Activated naive CD8-positive, alpha-beta T cell treated with anti-CD3 and anti-CD28 coated beads, Interleukin-2, amount 10 ng/mL, durations not matched to agents 7 days and 5 days (primary cell): ENCODE measurements at places on chromosomes 5 and 9. TPM values are rescaled to one million over a fixed set of nuclear protein-coding genes. Genes with fewer than 3 reads are reported as not detected.

DNA sequence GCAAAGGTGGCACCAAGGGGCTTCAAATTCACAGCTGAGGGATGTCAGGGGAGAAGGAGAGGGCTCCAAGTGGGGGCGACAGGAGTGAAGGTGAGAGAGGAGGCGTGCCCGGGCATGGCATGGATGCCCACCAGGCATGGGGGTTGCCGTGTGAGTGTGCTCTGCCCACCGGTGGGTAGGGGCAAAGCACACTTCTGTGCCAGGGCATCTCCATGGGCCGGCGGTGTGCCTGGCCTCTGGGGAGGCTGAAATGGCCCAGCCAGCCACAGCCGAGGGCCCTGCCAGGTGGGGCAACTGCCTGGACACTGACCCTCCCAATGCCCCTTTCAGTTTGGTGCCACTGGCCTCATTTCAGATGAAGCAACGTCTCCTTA, 14.0 kb upstream of the RNU6ATAC start:
- DNase-seq: peak; percentile 25

DNA sequence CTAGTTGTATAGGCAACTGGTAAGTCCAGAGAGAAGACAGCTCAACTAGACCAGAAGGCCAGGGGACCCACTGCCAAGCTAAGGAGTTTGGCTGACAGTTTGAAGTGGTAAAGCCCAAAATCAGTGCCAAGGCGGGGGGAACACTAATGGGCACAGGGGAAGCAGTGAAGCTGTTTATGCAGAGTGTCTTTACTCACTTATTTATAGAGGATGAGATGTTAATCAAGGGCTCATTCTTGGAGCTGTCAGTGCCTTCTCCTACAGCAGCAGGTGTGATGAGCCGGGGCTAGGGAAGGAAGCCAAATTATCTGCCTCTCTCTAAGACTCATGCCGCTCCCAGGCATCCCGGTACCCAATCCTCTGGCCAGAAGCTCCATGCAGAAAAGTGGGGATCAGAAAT, 75.2 kb upstream of the GALNT10 start:
- DNase-seq: no peak

DNA sequence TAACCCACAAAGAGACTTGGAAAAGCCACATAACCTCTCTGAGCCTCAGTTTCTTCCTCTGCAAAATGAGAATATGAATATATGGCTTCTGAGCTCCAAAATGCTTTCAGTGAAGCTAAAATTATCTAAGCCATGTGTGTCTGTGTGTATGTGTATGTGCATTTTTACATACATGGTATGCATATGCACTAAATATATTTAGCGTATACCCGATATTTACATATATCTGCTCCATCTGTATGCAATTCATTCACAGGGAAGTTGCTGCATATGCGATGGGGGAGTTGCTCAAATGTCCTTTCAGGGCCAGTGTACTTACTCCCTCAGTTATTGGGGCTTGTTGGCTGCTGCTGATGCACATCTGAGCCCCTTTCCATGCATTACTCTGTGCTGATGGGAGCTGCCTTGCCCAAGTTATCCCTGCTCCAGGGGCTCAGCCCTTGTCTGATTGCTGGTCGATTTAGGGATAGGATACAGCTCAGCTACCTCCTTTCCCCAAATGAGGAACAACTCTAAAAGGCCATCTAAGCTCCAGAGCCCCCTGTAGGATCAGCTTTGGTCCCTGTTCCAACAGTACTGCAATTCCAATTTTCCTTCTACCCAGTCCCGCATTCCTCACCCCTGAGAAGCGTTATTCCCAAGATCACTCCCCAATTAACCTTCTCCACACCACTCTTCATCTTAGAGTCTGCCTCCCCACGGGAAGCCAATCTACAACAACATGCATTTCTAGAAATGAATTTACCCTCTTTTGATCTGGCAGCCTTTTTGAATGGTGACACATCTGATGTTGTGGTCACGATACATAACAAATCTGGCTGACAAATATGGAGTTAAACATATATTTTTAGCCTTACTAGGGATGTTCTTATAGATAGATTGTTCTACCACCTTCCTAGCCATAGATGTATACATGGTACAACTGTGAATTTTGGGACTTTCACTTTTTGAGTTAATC, 15.9 kb downstream of the RHOBTB3 start:
- no peak for DNase-seq

- no peak for DNase-seq
Observed at GRCh38 chr9:12774861-12775678, at the start of gene LURAP1L. TSS of gene LURAP1L (plus strand) at chr9:12775020. CDS start at chr9:12775716, 696 bp downstream.

GRCh38 chr5:56095579-56096102, 100.9 kb upstream of the IL6ST start:
- no peak for DNase-seq

DNA sequence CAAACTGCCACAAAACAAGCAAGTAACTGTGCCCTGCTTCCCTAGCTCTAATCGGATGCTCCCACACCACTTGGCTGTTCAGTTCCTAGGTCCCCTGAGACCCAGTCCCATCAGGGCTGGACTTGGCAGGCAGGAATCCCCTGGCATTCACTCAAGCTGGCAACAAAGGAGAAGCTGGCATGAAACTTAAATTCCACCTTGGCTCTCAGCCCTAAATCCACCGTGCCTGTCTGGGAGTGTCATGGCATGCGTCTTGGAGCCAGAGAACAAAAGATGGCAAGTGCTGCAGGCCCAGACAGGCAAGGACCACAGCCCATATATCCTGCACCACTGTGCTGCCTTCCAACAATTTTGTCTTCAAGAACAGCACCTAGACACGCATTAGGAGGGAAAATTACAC, 38.2 kb downstream of the ETF1 start:
- DNase-seq: no peak

DNA sequence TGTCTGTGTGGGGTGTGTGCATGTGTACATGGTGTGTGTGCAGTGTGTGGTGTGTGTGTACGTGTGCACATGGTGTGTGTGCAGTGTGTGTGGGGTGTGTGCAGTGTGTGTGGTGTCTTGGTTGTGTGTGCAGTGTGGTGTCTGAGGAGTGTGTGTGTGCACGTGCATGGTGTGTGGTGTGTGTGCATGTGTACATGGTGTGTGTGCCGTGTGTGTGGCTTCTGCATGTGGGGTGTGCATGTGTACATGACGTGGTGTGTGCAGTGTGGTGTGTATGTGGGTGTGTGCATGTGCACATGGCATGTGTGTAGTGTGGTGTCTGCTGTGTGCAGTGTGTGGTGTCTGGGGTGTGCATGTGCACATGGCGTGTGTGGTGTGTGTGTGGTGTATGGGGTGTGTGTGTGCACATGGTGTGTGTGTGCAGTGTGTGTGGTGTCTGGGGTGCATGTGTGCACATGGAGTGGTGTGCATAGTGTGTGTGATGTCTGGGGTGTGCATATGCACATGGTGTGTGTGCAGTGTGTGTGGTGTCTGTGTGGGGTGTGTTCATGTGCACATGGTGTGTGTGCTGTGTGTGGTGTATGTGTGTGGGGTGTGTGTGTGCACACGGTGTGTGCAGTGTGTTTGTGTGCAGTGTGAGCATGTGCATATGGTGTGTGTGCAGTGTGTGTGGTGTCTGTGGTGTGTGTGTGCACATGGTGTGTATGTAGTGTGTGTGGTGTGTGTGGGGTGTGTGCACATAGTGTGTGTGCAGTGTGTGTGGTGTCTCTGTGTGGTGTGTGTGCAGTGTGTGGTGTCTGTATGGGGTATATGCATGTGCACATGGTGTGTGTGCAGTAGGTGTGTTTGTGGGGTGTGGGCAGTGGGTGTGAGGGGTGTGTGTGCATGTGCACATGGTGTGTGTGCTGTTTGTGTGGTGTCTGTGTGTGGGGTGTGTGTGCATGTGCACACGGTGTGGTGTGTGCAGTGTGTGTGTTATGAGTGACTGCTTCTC, 40.6 kb upstream of the ZNG1F start:
- no peak for DNase-seq

DNA sequence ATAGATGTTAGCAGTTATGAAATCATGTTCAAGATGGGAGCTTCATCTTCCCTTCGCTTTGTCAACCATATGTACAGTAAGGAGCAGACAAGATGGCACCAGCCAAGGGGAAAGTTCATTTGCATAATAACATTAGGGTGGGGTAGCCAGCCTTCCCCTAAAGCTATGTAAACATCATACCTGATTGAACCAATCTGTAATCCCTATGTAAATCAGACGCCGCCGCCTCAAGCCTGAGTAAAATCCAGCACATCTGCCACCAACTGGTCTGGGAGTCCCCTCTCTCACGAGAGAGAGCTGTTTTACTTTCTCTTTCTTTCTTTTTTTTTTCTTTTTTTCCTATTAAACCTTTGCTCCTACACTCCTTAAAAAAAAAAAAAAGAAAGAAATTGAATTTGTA, 30.8 kb upstream of the REEP2 start:
- DNase-seq: no peak

GRCh38 chr5:81019748-81020147, 59.6 kb downstream of the RASGRF2 start:
- no peak for DNase-seq

DNA sequence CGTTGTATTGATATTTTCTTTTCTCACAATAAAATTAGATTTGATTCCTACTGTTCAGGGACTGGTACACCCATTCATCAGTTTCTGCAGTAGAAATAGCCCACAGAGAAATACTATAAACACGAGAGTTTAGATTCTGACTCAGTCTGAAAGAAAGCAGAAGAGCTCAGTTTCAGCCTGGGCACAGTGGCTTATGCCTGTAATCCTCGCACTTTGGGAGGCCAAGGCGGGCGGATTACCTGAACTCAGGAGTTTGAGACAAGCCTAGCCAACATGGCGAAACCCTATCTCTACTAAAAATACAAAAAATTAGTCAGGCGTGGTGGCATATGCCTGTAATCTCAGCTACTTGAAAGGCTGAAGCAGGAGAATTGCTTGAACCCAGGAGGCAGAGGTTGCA, 8.6 kb downstream of the ITK start:
- DNase-seq: no peak

DNA sequence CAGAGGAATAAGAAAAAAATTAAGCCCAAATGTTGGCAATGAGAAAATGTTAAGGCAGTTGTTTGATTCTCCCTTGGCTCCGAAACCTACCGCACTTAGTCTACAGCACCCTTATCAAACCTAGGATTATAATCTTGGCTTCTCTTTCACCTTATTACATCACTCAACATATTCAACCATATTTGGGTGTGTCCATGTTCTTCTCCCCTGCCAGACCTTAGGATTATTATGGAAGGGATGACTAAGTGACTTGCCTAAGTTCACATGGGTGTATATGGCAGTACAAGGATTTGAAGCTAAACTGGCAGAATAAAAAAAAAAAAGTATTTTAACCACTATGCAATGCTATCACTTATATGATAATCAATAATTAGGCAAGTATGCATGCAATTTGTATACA, 76.4 kb downstream of the PLK2 start:
- no peak for DNase-seq

GRCh38 chr5:175717837-175718236, 60.0 kb downstream of the HRH2 start:
- DNase-seq: no peak

- no peak for DNase-seq
Observed at GRCh38 chr5:13662626-13663025, 281.9 kb downstream of the DNAH5 start.

KIAA0825 gene
- total RNA-seq: 2.2 TPM

OGN gene
- not detected for total RNA-seq

CACNA1B gene
- total RNA-seq: not detected

SNCB gene
- total RNA-seq: 0.28 TPM

SNCAIP gene
- not detected for total RNA-seq

ZNF462 gene
- 0.94 TPM for total RNA-seq

MARCOL gene
- not detected for total RNA-seq
